ENCODE measurements at places on chromosomes 1 and 21.

GRCh38 chr1:173240609-173241008 is 33.5 kb upstream of the TNFSF4 start:
- DNase-seq, result no peak

- DNase-seq, result no peak
These were observed 23.4 kb upstream of the PDE9A start for GRCh38 chr21:42629933-42630589.

DNA sequence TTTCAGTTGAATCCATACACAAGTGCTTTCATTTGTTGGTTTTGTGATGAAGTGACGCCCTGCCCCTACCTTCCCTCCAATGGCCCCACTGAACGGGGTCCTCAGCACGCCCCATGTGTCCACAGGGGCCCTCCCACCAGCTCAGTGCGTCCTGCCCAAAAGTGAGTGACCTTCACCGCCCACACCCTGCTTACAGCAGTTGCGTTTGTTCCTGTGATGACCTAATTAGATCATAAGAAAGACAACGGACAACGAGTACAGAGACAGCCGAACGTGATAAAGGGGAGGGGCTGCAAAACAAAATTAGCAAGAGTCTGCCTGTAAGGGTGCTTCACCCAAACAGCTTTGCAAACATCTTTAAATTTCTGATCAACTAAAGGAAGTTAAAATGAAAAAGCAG is 38.2 kb upstream of the RIPK4 start:
- DNase-seq, result no peak

DNA sequence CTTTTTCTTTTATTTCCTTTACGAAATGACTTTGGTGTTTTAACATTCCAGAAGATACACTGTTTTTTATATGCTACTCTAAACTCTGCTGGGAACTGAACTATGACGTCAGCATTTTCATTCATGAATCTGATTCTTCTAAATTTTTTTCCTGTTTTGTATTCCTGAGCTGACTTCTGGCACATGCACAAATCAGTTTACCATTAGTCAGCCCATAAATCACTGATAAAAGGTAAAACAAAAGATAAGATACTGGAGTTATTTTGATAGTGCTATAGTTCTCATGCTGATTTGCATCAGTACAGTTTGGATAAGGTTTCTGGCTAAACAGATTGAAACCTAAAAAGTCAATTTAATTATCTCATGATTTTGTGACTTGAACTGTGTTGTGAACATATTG is 10.4 kb downstream of the CAMTA1 start:
- no peak for DNase-seq

- DNase-seq, result no peak
These were observed 15.5 kb downstream of the SAMSN1 start for GRCh38 chr21:14530592-14530991.

- no peak for DNase-seq
These were observed 19.6 kb upstream of the ZNF648 start for GRCh38 chr1:182080955-182081582.

DNA sequence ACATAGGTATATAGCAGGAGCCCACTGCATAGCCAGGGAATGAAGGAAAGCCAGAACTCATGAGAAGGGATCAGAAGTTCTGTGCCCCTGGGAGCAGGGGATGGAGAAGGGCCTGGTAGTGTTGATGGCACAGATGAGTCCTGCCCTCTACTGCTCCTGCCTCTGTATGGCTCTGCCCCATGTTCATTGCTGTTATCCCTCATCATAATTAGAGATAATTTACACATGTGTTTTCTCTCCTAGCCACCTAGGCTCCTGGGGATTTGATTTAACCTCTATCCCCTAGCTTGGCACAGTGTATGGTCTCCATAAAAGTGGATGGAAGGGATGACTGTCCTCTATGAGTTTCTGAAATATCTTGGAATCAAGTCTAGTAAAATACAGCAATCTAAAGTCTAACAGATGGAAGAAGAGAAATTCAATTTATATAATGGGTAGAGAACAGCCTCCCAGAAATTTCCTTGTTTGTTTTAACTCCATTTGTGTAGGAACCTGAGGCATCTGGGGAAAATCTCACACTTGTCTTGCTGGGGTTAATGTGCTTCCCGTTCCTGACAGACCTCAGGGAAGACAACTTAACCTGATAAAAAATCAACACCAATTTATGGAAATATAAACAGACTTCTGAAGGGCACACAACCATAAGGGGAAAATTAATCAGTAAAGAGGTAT is 393.8 kb downstream of the HHAT start:
- no peak for DNase-seq

DNA sequence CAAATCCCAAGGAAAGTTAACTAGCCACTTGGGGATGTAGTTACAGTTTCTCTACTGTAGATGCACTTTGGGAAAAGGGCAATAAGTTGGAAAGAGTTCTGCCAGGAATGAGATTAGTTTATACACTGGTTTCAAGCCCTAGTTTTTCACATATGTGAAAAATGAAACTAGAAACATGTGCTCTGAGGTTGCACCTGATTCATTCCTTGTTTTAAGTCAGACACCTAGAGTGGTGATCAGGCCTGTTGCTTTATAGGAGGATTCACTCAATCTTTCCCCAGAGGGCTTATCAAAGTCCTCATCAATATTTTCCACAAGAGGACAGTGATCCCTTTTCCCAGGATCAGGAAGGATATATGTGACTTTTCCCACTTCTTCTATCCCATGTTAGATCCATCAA is 515.9 kb upstream of the PKN2 start:
- DNase-seq, result no peak

- DNase-seq, result no peak
These were observed 18.4 kb upstream of the TNFRSF1B start for GRCh38 chr1:12148160-12148957.

GRCh38 chr21:45598109-45598508 is 45.4 kb upstream of the PCBP3 start:
- DNase-seq, result no peak

DNA sequence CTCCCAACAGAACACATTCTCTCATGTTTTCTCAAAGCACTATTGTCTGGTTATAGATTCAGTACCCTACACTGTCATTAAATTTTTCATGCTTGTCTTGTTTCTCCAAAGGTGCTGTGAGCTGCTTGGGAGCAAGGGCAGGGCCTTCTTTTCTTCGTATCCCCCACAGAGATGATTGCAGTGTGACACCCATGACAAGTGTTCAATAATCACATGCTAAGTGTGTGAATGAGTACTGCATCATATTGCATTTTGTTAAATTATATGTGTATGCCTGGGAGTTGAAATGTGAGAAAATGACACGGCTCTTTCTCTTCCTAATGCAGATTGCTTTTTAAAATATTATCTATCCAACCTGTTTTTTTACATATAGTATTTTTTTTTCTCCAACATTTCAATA is 57.3 kb upstream of the MAGI3 start:
- DNase-seq, result no peak

- DNase-seq, result no peak
These were observed 20.4 kb upstream of the SAMD11 start for GRCh38 chr1:903305-903704.

DNA sequence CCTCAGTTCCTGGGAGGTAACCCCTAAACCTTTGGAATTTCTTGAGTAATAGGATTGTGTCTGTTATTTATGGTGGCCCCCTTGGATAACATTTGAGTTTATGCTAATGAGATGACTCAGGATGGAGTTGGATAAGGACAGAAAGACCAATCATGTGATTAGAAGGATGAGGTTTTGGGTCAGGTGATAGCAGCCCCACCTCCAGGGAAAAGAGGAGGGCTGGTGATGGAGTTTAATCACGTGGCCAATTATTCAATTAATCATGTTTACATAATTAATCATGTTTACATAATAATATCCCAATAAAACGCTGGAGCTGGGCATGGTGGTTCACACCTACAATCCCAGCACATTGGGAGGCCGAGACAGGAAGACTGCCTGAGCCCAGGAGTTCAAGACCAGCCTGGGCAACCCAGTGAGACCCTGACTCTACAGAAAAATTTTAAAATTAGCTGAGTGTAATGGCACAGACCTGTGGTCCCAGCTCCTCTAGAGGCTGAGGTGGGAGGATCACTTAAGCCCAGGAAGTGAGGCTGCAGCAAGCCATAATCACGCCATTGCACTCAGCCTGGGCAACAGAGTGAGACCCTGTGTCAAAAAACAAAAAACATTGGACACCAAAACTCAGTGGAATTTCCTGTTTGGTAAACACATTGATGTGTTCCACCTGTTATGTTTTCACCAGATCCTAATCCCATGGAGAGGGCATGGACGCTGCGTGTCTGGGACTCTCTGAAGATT is 73.3 kb downstream of the NUP210L start:
- DNase-seq, result no peak

DNA sequence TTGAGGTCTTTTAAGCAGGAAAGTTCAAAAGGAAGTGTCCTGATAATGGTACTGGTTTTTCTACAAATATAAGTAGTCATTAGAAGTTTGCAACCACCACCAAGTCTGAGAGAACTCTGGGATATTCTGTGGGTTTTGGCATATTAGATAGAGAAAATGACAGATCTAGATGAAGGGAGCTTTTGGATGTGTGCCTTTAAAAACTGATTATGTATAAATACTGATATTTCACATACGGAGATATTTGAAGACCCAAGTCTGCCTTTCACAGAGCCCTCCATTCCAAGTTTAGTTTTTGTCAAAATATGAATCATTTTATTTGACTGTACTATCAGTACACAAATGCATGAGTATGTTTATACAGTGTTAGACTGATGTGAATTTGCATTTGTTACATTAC is 48.6 kb downstream of the DPH5 start:
- no peak for DNase-seq

DNA sequence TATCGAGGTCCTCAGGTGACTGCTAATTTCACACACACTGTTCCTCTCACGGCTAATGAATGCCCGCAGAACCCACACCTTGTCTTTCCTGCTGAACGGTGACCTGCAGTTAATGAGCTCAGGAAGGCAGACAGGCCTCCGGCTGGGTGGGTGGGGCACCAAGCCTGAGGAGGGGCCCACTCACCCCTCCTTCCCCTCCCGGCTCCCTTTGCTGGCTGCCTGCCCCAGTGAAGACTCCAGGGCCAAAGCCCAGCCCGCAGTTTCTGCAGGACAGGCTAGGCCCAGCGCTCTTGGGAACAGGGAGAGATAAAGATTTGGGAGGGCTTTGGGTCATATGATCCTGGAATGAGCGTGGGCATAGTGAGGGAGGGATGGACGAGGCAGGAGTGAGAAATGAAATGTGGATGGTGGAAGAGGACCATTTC is 26.4 kb downstream of the FOXO6 start:
- DNase-seq, result no peak

- no peak for DNase-seq
These were observed 537.2 kb downstream of the NPHP4 start for GRCh38 chr1:5455056-5455455.

- no peak for DNase-seq
These were observed 101.6 kb downstream of the ZMYM4 start for GRCh38 chr1:35369922-35370671.

DNA sequence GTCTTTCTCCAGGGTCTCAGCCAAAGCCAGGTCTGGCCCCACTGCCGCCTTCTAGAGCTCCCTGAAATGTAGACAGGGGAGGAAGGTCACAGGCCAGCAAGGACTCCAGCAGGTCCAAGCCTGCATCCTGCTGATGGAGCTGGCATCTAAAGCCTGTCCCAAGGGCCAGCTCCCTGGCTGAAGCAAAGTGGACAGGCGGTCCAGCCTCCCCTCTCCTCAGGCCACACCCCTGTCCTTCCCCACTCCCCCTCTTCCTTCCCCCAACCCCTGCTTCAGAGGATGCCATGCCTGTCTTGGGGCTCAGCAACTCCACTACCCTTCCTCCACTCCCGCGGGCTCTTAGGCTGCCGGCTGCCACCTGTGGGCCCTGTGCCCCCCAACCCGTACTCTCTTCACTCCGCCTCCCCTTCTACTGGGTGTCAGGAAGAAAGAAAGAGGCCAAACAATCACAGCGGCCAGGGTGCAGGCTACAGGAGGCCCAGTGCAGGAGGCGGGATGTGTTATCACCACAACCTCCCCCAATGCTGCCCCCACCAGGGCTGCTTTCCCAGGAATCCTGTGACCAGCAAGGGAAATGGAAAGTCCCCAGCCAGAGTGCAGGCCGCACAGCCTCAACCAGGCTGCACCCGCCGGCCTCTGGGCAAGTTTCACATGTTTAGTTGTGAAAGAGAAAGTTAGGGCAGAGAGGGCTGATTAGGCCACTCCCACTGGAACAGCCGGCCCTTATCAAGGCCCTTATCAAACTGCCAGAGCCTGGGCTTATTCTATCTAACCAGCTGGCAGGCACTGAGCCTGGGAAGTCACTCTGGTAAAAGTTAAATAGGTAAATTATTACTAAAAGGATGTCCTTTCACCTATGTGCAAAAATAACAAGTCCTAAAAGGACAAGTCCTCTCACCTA is 34.1 kb downstream of the ACOT7 start:
- peak; percentile 35 for DNase-seq

GRCh38 chr21:43657355-43658087 is 1.8 kb downstream of the HSF2BP start:
- DNase-seq, result no peak

DNA sequence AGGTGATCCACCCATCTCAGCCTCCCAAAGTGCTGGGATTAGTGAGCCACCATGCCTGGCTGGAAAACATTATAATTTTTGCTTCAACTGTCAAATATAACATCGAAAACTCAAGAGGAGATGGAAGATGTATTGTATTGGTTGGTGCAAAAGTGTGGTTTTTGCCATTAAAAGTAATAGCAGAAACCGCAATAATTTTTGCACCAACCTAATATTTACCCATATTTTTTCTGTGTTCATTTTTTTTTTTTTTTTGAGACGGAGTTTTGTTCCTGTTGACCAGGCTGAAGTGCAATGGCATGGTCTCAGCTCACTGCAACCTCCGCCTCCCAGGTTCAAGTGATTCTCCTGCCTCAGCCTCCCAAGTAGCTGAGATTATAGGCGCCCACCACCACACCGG is 27.1 kb upstream of the SHE start:
- DNase-seq, result no peak

- DNase-seq, result no peak
These were observed 8.0 kb downstream of the SMCP start for GRCh38 chr1:152886085-152886484.

GRCh38 chr21:41761211-41761933 is 5.5 kb downstream of the RIPK4 start:
- no peak for DNase-seq

DNA sequence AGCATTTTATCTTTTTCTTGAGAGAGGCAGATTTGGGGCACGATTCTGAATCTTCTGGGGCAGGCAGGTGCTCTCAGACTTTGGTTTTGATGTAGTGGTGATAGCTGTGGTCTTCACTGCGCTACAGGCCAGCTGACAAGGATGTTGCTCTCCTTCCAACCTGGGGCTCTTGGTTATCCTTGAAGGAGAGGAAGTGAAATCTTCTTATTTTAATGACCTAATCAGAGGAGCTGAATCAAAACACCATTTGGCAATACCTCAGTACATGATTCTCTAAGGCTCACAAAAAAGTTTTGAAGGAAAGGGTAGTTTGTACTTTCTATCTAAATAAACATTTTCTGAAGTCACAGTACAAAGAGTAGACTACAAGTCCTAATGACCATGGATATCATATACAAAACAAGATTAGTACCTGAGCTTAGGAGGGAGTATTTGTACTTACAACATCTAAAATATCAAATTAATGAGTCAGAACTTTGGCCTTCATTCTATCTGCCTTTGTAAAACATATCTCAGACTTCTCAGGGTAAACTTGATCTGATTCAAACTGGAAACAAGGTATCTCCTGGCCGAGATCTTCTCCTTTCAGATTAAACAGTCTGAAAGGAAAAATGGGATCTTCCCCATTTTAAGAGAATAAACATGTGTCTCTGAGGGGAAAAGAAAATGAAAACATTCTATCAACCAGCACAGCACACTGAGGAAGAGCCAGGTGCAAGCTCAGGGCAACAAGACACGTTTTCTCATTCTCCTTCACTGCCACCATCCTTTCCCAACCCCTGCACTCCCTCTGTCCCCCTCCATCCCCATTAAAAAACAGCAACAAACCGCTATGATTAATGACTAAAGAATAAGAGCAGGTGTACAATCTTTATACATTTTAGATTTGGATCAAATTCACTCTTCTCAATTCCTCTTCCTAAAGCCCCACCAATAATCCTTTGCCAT is 69.2 kb downstream of the SH3GLB1 start:
- DNase-seq, result no peak
